ENCODE measurements at places on chromosomes 7 and 10.

GRCh38 chr10:575402-576129 lies 113.9 kb downstream of the DIP2C start:
- no peak for DNase-seq

GRCh38 chr7:116552602-116553001 lies 27.8 kb downstream of the CAV1 start:
- DNase-seq, result no peak

DNA sequence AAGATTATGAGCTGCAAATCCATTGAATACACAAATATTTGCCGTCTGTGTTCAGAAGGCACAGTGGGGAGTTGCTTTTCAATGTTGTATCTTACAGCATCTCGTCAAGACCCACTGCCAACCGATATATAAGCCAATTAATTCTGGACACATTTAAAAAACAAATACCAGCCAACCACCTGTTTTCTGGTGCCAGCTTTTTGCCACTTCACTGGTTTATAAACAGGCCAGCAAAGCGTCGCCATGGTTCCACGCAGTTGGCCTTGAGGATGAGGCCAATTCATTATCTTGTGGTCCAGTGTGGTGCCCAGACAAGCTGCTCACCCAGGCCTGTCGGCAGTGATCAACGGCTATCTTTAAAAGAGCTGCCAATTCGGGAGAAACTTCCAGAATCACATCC lies 321.0 kb downstream of the TCERG1L start:
- no peak for DNase-seq

GRCh38 chr10:17077346-17077781 lies 52.2 kb downstream of the CUBN start:
- no peak for DNase-seq

DNA sequence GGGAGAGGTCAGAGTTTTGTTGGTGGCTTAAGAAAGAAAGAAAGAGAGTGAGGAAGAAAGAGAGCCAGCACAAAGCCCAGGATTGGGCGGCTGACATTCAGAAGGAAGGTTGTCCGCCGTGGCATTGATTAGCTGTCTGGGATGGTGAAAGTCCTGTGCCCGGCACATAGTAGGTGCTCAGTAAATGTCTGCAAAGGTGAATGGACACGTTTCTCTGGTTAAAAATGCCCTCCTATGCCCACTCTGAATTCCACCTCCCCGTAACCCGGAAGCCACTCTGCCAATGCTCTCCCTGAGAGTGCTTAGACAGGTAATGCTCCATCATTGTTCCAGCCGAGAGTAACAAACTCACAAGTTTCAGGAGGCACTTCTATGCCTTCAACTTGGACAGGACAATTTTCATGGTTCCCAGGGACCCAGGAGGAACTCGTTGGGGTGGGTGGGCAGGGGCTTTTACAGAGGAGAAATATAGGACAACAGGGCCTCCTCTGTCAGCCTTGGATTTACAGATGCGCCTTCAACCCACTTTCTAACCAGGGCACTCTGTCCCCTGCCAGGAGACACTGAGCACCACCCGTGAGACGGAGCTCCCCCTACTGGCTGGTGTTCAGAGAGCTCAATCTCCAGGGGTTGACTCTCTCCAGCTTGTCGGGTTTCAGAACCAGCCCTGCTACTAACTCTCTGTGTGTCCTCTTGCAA lies 411.5 kb upstream of the ZMIZ1 start:
- DNase-seq, result peak; percentile 72

DNA sequence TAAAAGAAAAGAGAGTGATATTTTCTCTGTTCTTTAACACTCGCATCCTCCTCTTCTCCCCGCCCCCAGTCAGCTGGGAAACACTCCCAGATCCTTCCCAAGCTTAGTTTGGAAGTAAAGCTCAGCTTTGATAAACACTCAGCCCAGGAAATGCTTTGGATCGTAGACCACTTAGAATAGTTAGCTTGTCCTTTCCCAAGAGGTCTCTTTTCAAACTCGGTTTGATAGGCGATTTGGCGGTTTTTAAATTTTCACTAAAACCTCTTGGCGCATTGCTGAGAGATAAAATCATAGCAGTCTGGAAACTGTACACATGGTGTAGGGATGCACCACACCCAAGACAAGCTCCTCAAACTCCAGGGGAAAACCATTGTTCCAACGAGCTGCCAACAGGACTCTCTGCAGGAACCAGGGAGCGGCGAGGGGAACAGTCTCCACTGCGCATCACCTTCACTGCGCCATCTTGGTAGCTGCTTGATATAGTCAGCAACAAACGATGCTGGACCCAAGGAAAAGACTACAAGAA lies 22.3 kb downstream of the SMURF1 start:
- DNase-seq, result no peak

GRCh38 chr7:11706666-11707605 lies 125.1 kb downstream of the THSD7A start:
- no peak for DNase-seq

DNA sequence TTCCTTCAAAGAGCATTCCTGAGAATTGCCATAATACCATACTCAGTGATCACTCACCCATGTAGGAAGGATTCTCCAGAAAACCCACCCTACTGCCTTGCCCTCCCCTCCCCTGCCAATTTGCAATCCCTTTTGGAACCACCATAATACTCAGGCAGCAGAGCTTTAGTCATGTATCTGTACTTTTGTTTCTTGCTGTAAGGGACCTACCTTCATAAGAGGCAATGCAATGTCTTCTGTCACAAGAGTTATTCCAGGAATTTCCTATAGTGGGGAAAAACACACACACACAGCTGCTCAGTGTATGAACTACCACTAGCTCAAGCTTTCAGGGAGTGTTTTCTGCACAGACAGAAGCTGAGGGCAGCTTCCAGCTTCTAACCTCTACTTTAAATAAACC lies 67.0 kb downstream of the GSAP start:
- no peak for DNase-seq

DNA sequence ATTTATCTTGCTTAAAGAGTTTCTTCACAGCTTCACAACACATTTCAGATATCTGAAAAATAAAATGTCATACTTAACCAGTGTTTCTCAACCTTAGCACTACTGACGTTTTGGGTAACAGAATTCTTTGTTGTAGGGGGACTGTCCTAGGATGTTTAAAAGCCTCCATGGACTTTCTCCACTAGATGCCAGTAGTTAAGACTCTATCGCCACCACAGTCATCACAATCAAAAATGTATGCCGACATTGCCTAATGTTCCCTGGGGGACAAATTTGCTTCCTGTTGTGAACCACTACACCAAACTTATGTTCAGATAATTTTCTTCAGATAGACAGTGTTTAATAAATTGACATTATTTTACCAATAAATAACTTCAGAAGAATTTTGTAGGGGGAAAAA lies 13.4 kb downstream of the NOC3L start:
- DNase-seq, result no peak

DNA sequence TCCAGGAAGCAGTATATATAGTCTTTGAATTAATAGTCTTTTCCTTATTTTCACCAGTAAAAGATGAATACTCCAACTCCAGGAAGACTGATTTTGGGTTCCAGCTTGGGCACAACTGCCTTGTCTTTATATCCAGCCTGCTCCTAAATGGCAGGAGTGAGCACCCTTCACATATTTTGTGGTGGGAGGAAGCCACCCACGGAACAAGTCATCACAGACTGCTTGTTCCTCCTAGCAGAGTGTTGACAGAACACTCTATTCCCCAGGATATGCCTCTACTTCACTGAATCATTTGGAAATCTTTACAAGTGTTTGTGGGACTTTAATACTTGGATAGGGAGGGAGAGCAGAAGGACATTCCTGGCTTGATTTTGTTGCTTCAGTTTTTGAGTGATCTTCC lies 31.7 kb downstream of the ITPRID1 start:
- no peak for DNase-seq

DNA sequence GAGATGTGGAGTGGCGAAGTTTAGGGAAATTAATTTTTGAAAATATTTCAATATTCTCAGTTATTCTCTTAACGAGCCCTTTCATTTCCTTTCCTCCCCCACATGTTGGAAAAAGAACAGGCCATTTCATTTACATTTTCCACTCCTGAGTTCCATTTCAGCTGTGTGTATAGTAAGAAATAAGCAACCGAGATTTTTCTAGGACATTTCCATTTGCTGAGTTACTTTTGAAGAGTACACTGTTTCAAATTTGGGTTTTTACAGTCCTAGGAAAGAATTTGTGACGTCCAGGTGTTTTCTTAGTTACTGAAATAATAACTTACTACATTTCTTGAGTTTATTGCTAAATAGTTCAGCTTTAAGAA lies 1.2 kb downstream of the SEPTIN7 start:
- no peak for DNase-seq

DNA sequence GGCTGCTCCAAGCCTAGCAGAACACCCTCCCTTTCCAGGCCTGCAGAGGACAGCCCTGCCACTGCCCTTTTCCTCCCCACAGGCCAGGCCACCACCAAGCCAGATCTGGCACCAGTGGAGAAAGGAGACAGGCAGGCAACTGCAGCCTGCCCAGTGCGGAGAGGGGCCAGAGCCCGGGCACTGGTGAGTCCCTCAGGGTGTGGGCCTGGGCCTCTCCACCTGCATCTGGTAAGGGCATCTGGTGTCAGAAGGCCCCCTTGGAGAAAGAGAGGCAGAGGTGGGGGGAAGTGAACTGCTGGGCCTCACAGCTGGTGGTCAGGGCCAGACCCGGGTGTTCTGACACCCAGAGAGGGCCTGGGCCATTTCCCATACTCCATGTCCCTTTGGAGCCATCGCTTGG lies 27.9 kb downstream of the ZNF783 start:
- DNase-seq, result no peak

- no peak for DNase-seq
Observed at GRCh38 chr7:77710861-77711260, 14.6 kb downstream of the RSBN1L start.

GRCh38 chr10:108039821-108040584 lies 875.5 kb upstream of the SORCS1 start:
- no peak for DNase-seq

- DNase-seq, result no peak
Observed at GRCh38 chr10:103910442-103911012, 7.5 kb downstream of the STN1 start.

DNA sequence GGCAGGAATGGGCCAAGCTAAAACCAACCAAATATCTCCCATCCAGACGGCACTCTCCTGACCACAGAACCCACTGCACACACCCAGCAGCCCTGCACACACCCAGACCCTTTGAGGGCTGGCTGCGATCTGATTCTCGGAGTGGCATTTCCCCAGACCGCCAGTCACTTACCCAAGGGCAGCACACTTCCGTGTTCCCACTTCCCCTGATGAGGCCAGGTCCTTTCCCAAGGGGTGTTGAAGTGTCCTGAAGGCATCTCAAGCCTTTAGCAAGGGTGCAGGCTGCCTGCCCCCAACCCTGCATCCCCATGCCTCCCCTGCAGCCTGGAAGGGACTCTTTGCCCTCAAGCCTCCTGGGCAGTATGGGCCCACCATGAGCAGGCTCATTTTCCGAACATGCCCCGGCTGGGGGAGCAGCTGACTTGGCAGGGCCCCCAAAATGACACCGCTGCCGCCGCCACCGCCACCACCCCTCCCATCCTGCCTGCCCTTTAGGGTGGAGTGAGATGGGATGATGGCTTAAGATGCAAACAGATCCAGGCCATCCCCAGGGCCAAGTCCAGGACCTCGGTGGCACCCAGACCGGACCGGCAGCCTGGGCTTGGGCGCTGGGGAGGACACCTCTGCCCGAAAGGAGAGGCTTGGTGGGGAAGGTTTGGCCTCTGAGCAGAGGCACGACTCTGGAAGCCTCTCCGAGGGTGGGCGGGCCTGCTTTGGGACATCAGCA lies 159.8 kb downstream of the NRF1 start:
- DNase-seq, result no peak

DNA sequence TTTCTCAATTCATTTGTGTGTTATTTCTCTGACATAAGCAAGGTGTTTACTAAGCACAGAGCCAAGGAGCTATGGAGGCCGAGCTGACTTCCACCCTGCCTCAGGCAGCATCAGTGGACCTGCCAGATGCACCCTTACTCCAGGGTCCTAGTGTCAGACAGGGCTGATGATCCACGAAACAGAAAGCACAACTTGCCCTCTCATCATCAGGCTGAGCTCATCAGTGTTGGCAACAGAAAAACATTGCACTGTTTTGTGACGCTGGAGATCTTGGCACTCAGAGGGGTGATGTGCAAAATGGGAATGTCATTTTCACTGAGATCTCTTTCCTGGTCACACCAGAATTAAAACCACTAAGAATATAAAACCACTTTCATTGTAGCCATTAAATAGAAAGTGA lies 201.8 kb downstream of the GLI3 start:
- no peak for DNase-seq

DNA sequence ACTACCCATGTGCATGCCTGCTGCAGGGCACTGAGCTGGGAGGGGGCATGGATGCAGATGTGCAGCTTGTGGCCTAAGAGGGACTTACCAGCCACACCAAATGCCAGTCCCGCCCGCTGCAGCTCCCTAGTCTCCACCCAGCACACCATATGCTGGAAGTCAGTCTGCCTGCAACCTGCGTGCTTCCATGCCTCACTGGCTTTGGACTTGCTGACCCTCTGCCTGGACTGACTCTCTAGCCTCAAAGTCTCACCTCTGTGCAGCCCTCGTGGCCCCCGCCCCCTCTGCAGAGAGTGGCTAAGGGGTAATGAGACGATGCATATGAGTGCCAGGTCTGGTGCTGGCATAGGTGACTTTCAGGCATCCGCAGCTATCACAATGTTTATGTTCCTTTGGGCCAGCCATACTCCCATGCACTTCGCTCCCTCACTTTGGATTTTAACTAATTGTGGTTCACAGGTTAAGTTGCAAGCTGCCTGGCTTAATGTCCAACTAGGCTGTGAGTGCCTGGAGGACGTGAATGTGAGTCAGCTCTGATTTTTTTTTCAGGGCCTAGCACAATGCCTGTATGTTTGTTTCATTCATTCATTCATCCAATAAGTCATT lies 21.7 kb downstream of the TRIM8 start:
- no peak for DNase-seq

GRCh38 chr7:106731646-106732444 lies 70.9 kb upstream of the CCDC71L start:
- DNase-seq, result no peak
